ENCODE measurements at places on chromosomes 6 and 20. TPM values are rescaled to one million over a fixed set of nuclear protein-coding genes. Genes with fewer than 3 reads are reported as not detected.

Gene SGK2
- 125 TPM for total RNA-seq

Gene JAG1
- total RNA-seq, result 78.8 TPM

Gene LY6G6D
- not detected for total RNA-seq

Gene POM121L2
- 0.11 TPM for total RNA-seq

Gene OOEP
- not detected for total RNA-seq

Gene PTCRA
- total RNA-seq, result not detected

Gene MAP3K5
- total RNA-seq, result 17.5 TPM

Gene MCCD1
- not detected for total RNA-seq

Gene BTN1A1
- total RNA-seq, result not detected

Gene ZNF165
- total RNA-seq, result 5.8 TPM
